Left renal pelvis (tissue), 4 donors: ENCODE measurements at places on chromosomes 12 and 14. TPM values are rescaled to one million over a fixed set of nuclear protein-coding genes. Genes with fewer than 3 reads are reported as not detected.

GRCh38 chr14:37580146-37580545, 14.9 kb downstream of the FOXA1 start:
- DNase-seq, result no peak

The KRT5 gene
- polyA plus RNA-seq, result 0.37 TPM

GRCh38 chr14:104520620-104521410, 58.7 kb upstream of the C14orf180 start:
- DNase-seq, result no peak

DNA sequence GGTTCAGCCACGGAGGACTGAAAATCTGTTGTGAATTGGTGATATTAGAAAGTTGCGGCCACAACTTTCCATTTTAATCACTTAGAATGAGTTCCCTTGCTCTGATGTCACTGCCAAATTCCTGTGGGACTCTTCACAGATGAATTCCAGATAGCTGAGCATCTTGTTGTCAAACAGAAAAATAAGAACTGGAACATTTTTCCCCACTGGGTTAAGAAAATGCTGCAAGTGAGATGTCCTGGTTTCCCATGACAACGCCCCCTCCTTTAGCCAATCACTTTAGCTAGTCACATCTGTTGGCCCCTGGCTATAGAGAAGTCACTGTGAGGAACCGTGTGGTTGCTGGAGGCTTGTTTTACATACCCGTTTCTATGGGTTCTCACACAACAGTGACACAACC, 135.9 kb downstream of the KTN1 start:
- no peak for DNase-seq

GRCh38 chr14:68669111-68669511, 123.8 kb downstream of the ZFP36L1 start:
- DNase-seq, result no peak

DNA sequence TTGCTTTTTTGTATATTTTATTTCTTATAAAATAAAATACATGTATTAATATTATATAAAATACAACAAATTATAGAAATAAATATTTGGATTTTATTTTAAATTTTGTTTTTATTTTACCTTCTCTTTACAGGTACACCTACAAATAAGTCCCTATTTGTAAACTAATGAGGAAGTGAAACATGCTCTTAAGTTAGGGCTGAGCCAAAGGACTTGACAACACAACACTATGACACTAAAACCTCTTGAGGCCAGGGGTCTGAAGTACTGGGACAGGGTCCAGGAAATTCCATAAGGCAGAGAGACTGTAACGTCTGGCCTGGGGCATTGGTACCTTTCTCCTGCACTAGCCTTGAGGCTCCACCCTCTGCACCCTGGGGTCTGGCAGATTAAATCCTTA, 293.2 kb downstream of the FOXN3 start:
- DNase-seq, result no peak

GRCh38 chr14:51897791-51898355, 37.5 kb downstream of the GNG2 start:
- no peak for DNase-seq

- DNase-seq, result no peak
Measured at GRCh38 chr12:49126852-49127763, 4.1 kb downstream of the TUBA1B start.

DNA sequence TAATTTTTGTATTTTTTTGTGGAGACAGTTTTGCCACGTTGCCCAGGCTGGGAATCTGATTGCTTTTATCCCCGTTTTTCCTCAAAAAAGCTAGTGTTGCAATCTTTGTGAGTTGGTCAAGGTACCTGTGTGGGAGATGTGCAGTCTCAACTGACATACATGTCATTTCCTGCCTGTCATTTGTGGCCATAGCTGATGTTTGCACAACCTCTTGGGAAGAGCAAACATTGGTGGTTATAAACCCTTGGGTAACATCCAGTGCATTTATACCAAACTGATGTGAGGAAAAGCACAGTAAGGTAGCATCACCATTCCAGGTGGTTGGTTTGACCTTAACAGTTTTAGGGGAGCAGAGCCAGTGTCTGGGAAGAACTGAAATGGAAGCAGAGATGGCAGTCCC, 54.7 kb downstream of the ATG14 start:
- no peak for DNase-seq

DNA sequence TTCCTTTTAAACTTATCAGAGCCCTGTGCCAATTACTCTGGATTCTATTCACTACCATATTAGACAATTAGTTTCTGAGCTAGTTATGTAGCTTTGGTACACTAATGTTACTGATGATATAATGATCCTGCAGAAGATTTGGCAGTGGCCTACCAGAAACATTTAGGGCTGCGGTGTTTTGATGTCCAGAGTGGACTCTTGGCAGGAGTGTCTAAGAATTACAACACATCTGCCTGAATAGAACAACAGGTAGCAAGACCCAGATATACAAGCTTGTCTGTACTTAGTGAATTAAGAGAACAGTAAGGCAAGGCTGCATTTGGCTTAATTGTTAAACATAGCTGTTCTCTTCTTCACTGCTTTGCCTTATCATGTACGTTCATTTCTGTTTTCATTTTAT, 691.6 kb upstream of the FBXO33 start:
- DNase-seq, result no peak

GRCh38 chr12:113815031-113815430, 151.1 kb downstream of the RBM19 start:
- no peak for DNase-seq

DNA sequence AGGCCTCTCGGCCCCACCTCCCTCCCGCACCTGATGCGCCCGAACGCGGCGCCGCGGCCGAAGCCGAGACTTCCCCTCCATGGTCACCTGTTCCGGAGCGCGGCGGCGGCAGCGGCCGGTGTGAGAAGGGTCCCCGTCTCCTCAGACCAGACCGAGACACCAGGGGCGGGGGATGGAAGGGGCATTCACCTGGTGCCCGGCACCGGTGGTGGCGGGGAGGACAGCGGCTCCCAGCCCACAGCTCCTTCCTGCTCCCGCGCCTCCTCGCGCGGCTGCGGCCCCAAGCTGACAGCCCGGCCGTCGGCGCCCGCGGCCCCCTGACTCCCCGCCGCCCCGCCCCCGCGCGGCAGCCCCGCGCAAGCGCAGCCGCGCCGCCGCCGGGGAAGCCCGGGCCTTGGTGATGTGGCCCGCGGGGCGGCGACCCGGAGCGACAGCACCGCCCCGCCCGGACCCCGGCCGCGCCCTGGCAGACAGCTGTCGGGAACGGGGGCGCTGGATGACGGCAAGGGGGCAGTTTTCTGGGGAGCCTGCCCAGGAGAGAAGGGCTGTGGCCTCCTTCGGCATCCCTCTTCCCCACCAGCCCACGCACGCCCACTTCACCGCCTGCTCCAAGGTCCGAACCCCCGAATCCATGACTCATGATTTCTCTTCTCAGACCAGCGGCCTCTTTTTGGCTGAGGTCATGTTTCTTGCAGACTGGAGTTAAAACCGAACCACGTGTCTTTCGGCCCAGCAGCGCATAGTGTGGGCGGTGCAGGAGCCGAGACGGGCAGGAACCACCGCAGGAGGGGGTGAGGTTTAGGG, at the start of gene SLC41A2:
TSS of gene SLC41A2 (minus strand) at position 290 of the 804 bp plus-strand sequence. CDS start 29,763 bp downstream, outside the sequence.
- no peak for DNase-seq

The PKP2 gene
- 24.5 TPM for polyA plus RNA-seq

DNA sequence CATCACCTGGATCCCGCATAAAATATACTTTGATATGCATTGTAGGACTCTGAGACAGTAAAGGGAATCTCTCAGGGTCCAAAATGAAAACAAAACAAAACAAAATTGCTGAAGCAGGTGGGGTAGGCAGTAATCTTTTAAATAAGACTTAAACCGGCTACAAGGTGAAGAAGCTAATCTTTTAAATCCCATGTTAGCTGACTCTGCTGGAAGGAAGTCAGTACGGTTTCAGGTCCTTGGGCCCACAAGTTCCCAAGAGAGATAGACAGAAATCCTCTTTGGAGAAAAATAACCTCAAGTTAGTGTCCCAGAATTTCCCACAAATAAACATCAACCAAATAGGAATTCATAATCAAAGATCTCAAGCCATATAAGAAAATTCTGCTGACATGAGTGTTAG, 5.0 kb upstream of the EPS8 start:
- DNase-seq, result no peak

- DNase-seq, result no peak
Measured at GRCh38 chr14:35331605-35332516, 39.7 kb downstream of the PSMA6 start.

The CCND2 gene
- 78.0 TPM for polyA plus RNA-seq

- DNase-seq, result no peak
Measured at GRCh38 chr14:102362084-102362483, 606 bp downstream of the CINP start.

The C12orf54 gene
- polyA plus RNA-seq, result not detected

GRCh38 chr14:101495827-101496775, 65.2 kb upstream of the DIO3 start:
- no peak for DNase-seq

GRCh38 chr12:59780605-59781135, 184.8 kb downstream of the SLC16A7 start:
- no peak for DNase-seq

- DNase-seq, result no peak
Measured at GRCh38 chr12:106139422-106140171, 843 bp upstream of the NUAK1 start.

The HCFC2 gene
- 16.5 TPM for polyA plus RNA-seq

DNA sequence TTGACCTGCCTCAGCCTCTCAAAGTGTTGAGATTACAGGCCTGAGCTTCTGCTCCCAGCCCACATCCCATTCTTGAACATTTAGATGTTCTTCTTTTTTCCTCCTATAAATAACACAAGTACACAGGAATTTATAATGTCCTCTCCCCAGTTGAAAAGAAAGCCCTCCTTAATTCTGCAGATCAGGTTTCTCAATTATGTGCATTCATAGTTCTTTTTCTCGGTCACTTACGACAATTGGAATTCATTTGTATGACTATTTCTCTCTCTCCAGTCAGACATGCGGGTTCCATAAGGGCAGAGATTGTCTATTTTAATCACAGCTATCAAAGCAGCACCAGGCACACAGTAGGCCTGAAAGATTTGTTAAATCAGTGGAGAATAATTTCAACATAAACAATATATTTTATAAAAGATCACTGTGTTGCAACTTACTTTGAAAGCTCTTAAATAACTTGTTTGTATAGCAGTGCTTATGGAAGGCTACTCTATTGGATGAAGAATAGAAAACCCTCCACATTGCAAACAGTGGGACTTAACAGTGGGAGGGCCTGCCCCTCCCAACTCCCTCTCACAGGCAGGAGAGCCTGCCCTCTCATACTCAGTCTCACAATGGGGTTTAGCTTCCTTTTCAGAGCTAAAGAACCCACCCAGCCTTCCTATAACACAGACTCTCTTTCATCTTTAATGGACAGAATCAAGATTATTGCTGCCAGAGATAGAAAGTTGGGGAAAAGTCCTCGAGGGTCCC, 84.1 kb upstream of the TRAF3 start:
- no peak for DNase-seq

DNA sequence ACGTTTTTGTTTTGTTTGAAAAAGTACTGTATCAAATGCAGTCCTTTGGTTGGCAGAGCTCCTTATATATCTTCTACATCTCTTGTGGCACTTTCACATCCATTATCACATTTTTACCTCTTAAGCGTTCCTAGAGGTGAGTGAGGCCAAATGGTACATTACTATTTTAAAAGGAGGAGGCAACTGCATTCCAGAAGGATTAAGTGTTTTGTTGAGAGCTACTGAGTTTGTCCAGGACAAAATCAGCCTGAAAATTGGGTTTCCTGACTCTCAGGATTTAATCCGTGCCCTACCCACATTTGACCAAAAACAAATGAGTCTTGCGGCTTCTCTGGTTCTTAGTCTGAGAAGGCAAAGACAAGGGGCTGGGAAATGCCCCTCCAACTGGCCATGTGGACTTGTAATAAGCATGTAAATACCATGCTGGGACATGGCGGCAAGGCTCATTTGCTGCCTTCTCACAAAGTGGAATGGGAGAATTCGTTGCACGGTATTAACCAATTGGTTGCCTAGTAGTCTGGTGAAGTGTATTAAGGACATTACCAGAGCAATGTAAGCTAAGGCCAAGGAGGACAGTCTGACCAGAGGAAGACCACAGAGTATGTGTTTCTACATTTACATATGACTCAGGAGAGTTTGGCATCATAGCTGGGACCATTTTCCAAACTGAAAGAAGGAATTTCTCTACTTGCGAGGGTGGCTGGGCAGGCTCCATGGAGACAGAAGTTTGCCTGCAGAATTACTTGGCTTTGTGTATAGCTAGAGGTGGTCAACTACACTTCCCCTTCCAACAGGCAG, 175.8 kb upstream of the PLXNC1 start:
- no peak for DNase-seq

GRCh38 chr12:43347026-43347425, 205.0 kb downstream of the ADAMTS20 start:
- DNase-seq, result no peak

DNA sequence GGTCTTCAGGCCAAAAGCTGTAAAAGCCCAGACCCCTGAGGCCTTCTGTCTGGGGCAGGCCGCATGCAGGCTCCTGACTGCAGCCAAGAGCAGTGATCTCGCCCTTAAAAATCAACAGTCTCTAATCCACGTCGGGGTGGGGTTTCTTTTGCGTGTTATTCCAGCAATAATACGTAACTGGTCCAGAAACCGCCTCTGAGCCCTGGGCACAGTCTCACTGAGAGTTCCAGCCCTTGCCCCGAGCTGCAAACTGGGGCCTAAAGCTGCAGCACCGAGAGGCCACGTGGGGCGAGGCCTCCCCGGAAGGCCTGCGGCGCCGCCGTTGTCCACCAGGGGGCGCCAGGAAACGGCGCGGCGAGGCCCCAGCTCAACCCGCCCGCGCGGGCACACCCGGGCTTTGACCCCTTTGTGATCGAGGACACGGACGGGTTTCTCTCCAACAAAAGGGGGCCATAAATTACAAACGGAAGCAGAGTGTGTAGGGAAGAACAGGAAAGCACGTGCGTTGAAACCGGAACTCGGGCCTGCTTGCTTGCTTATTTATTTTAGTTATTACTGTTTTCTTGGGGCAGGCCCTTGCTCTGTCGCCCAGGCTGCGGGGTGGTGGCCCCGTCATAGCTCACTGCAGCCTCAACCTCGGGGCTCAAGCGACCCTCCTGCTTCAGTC, 87.2 kb downstream of the NINJ2 start:
- DNase-seq, result peak; percentile 55

The CBLN3 gene
- 2.5 TPM for polyA plus RNA-seq

DNA sequence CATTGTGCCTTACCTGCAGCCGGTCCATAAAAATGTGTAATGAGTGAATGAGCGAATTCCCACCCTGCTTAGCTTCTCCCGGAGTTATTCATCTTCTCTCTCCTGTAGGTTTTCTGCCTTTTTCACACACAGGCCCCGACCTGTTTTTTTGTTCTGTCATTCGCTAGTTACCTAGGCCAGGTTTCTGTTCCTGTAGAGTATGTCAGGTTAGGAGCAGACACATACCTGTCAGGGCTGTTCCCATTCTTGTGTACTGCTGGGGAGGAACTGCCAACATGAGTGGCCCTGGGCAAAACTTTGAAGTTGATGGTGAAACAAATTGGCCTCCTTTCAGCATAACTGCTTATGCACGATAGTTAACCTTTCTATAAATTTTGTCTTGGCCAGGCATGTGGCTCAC, 140.1 kb downstream of the SYNE2 start:
- DNase-seq, result no peak

DNA sequence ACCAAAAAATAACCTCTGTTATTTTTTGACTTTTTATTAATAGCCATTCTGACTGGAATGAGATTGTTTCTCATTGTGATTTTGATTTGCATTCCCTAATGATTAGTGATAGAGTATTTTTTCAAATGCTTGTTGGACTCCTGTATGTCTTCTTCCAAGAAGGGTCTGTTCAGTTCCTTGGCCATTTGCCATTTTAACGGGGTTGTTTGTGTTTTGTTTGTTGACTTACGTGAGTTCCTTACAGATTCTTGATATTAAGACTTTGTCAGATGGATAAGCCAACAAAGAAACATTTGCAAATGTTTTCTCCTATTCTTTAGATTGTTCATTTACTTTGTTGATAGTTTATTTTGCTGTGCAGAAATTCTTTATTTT, 651.6 kb upstream of the LRFN5 start:
- no peak for DNase-seq
